Stimulated activated memory B cell treated with anti-CD40 and anti-IgM and Interleukin-4, amounts not matched to agents 10 μg/mL and 1 μg/mL and 100 μg/mL, for 72 hours (primary cell): ENCODE measurements at places on chromosomes 5 and 9.

- no peak for ATAC-seq
Measured at GRCh38 chr5:116799401-116799800, 224.8 kb upstream of the SEMA6A start.

DNA sequence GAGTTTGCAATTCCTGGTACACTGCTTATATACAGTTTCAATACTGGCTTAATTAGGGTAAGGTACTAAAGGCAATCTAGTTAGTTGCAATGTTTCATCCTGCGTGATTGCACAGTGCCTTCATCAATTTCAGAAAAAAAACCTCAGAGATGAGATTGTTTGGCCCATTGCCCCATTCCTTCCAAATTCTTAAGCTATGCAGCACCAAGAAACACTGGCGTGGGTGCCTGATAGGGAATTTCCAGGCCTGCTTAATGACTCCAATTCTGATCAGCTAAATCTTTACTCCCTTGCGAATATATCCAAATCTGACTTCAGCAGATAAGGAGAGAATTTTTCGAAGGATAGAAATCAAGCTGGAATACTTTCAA lies 35.9 kb upstream of the GAS1 start:
- no peak for ATAC-seq

- no peak for ATAC-seq
Measured at GRCh38 chr5:56596155-56596554, 219.2 kb upstream of the MAP3K1 start.

- ATAC-seq = peak; percentile 62
Measured at GRCh38 chr9:88922091-88922490, 69.2 kb upstream of the S1PR3 start.

GRCh38 chr5:13553896-13554295 lies 390.6 kb downstream of the DNAH5 start:
- ATAC-seq = no peak

- ATAC-seq = no peak
Measured at GRCh38 chr5:167644619-167645018, 646.8 kb upstream of the WWC1 start.

DNA sequence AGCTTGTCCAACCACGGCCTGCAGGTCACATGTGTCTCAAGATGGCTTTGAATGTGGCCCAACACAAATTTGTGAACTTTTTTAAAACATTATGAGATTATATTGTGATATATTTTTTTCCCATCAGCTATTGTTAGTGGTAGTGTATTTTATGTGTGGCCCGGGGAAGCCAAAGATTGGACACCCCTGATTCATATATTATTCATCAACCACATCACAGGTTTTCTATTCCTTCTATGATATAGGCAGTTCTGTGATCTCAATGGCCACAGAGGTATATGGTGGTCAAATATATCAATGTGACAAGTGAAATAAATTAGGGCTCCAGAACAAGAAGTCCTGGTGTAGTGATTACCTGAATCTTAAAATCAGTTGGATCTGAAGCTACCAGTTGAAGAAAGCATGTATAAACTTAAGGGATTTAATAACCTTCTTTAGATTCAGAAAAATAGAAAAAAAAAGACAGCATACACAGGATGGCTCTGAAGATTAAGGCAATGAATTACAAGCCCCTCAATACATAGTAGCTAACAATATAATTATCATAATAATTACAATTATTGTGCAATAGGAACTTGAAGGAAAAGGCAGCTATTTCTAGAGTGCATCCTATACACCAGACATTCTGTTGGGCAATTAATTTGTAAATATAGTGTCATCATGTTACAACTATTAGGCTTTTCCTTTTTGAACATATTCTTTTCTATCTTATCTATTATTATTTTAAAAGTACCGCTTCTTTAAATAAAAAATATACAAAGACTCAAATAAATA lies 530.4 kb upstream of the PTPRD start:
- no peak for ATAC-seq

GRCh38 chr5:109878887-109879286 lies 189.2 kb downstream of the MAN2A1 start:
- ATAC-seq = no peak

DNA sequence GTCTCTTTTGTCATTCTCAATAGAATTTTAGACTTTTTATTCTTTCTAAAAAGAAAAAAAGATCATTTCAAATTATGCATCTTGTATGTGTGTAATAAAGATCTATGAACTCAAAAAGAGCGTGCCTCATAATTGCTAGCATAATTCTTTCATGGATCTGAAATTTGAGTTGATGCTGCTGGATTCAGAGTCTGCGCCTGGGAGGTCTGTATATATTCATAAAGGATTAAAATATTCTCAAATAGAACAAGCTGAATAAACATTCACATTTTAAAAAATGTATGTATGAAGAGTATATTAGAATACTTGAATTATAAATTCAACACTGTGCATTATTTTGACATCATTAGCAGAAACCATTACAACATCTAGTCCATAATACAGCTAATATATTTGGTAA lies 297.8 kb upstream of the GRAMD2B start:
- no peak for ATAC-seq

- ATAC-seq = no peak
Measured at GRCh38 chr9:75188756-75189155, 100.4 kb downstream of the OSTF1 start.

GRCh38 chr5:122501089-122501435 lies 189.0 kb downstream of the SNCAIP start:
- ATAC-seq = no peak

DNA sequence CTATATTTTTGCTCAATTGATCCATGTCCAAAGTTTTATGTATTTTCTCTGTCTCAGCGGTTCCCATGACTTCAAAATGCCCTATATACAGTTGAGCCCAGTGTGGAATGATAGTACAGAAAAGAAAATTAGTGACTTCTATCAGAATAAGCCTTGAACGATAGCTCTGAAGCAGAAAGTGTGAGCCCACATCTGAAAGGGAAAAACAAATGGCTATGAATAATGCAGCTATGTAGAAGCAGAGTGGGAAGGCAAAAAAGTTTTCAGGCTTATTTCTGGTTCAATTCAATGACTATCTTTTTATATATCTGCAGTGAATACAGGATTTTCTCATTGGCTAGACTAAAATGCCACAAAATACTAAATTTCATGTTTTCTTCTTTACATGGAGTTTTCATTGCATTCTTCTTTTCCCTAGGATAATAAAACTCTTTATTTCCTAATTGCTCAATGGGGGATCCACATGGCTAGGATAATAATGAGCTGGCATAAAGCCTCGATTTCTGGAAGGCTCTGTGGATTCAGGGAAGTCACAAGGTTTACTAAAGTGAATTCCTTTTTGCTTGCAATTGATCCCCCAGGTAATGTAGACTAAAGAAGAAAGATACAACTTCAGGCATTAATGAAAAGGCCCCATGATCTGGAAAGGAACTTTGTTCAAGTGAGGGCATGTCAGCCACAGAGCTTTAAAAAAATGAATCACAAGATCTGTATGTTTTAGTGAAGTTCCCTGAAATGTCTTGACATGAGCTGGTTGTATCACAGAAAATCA lies 377.0 kb upstream of the RIOK2 start:
- ATAC-seq = no peak

DNA sequence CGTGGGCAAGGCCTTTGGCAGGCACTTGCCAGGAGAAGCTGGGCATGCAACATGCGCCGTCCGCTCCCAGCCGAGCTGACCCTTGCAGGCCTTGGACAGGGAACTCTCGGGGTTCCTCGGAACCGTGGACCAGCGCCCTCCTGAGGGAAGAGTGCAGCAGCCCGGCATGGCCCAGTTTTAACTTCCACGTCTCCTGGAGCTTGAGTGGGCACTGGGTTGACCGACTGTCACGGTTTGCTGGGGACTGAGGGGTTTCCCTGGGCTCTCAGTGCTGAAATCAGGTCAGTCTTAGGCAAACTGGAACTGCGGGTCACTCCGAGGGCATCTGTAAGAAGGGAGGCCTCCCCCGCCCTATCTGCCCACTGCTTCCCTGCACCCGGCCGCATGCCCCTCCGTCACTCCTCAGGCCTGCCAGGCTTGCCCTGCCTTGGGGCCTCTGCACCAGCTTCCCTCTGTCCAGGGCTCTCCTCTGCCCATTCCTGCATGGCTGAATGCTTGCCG lies 87.0 kb upstream of the PHYKPL start:
- ATAC-seq = no peak

DNA sequence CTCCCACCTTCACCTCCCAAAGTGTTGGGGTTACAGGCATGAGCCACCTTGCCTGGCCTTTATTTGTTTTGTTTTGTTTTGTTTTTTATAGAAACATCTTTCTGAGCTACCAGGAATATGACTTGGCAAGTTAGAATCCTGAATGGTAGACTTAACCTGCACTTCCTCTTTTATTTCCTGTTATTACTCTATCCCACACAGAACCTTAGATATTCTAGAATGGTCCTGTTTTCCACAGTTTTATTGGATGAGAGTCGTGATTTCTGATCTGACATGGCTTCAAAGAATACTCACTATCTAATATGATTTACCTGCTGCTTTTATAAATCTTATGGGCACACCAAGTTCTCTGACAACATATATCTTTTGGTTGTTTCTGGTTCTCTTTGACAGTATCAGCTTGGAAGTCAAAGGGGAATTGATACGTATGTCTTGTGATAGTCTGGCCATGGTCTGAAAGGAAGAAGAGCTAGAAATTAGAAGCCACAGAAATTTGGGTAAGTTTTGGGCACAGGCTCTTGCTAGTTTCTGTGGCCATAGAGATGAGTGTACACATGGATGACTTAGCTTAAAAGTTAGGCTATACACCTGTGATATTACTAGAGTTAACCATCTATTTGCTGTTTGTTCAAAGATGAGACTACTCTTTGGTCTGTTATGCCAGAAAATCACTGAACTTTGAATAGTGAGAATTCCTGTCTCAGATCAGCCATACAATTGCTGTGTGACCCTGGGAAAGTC lies 4.7 kb upstream of the PANK3 start:
- ATAC-seq = no peak

GRCh38 chr9:129013674-129014073 lies 14.5 kb downstream of the SH3GLB2 start:
- no peak for ATAC-seq

DNA sequence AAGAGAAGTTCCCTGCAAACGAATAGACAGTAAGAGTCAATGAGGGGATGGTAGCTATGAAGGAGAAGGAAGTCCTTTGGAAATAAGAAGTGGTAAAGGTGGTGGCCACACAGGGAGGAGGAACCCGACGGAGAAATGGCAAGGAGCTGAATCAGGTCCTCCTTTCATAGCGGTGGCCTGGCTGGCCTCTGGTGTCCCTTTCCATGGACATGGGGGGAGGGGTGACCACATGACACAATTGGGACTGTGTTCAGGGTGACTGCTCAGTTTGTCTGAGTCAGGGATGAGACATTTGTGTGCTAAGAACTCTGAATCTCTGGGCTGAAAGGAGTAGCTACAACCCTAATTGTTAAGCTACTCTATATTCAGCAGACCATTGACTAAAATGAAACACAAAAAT lies 28.7 kb upstream of the TIMD4 start:
- ATAC-seq = no peak

- no peak for ATAC-seq
Measured at GRCh38 chr5:88660264-88660946, 222.6 kb downstream of the MEF2C start.

DNA sequence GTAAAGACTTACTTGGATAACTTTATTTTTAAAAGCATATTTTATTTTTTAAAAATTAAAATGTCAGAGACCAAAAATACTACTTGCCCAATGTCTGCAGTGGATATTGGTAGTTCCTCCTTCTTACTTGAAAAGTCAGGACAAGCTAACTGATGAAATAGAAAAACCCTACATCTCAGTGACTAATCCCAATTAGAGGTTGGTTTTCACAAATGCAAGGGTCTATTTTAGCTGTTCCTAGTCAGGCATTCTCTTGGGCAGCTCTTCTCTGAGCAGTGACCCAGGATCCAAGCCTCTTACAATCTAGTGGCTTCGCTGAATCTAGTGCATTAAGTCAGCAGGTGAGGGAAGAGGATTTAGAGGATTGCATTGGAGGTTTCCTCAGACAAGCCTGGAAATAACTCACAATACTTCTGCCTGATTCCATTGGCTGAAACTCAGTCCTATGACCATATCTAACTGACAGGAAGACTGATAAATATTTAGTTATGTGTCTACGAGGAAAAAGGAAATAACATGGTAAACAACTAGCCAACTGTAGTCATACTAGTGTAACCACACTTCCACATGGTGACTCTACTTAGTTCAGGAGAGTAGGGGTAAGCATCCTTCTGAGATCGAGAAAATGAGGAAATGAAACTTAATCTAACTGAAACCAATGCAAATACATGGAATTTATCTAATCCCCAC lies 34.2 kb upstream of the MIER3 start:
- peak; percentile 80 for ATAC-seq

GRCh38 chr5:76326577-76327302 lies 76.3 kb upstream of the IQGAP2 start:
- no peak for ATAC-seq

DNA sequence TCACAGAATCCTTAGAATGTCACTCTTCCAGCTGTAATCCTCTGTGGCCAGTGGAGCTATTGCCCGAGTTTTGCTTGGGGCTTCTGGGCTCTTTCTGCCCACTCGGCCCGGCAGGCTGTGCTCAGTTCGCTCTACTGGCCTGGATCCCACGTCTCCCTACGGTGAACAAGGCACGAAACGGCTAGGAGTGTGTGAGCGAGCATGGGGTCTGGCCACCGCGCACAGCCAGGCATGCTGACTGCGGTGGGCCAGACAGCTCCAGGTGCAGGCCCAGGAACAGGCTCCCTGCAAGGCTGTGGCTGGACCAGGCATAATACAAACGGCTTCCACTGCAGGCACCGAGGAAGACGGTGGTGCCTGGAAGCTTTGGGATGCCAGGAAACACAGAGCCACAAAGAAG lies 2035.5 kb upstream of the ACO1 start:
- no peak for ATAC-seq

GRCh38 chr9:97109194-97109811 lies 70.4 kb upstream of the CTSV start:
- no peak for ATAC-seq

DNA sequence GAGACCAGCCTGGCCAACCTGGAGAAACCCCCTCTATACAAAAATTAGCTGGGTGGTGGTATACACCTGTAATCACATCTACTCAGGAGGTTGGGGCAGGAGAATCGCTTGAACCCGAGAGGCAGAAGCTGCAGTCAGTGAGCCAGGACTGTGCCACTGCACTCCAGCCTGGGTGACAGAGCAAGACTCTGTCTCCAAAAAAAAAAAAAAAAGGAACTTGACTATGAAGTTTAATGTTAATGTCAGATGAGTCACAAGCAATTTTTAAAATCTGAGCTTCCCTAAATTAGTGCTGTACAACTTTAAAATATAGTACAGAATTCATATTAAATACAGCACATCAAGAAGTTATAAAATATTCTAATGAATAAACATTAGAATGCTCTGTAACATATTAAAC lies 1.5 kb downstream of the MEIKIN start:
- ATAC-seq = no peak
